ENCODE measurements at places on chromosomes 2 and 18.

GRCh38 chr18:35861367-35862118, 110.9 kb upstream of the RMP24 start:
- DNase-seq, result no peak

GRCh38 chr2:177332026-177332991, 60.3 kb upstream of the AGPS start:
- no peak for DNase-seq

- no peak for DNase-seq
Measured at GRCh38 chr18:43081396-43081795, 34.1 kb downstream of the RIT2 start.

- no peak for DNase-seq
Measured at GRCh38 chr2:225381609-225382008, 17.9 kb upstream of the NYAP2 start.

- no peak for DNase-seq
Measured at GRCh38 chr2:193847991-193848390, 1653.3 kb upstream of the TMEFF2 start.

GRCh38 chr2:172950565-172950964, 125.1 kb upstream of the MAP3K20 start:
- DNase-seq, result no peak

- DNase-seq, result no peak
Measured at GRCh38 chr2:134934150-134934549, 15.5 kb downstream of the CCNT2 start.
